ENCODE measurements at places on chromosomes 3 and 15.
A peak's percentile ranks its signal among the peaks of the same experiment; 100 is the strongest.

DNA sequence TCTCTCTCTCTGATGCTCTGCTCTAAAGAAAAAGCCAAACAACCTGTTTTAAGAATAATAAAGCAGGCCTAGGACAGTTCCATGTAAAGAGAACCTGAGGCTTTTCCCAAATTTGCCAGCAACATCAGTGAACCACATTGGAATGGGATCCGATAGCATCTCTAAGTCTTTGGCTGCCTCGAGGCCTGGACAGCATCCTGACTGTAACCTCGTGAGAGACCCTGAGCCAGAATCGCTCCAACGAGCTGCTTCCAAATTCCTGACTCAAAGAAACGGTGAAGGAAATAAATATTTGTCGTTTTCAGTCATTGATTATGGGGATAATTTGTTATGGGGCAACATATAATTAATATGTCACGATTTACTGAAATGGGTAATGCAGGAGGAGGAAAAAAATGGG is 1012.8 kb downstream of the ROBO2 start:
- DNase-seq: no peak

GRCh38 chr3:71640331-71640983 is 56.9 kb upstream of the FOXP1 start:
- DNase-seq: no peak

DNA sequence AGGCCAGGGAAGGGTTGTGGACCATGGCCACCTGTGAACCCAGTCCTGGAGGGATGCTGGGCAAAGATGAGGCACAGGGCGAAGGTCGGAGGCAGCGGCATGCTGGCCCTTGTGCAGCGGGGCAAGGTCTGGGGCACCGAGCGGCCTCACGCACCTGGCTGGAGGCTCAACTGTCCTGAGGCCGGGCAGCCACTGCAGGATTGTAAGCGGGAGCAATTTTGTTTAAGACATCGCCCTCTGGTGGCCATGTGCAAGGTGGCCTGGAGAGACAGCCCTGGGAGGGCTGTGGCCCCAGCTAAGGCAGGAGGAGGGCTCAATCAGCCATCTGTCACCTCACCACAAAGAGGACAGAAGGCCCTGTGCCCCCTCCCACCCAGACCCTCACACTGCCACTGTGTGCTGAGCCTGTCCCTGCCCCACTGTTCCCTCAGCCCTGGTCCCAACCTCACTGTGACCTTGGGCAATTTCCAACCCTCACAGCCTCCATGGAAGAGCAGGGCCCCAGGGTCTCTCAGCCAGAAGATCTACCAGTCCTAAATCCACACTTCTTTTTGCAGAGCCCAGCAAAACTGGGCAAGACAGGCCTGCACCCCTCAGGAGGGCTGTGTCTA is 46.2 kb downstream of the TPRA1 start:
- peak; percentile 67 for DNase-seq

DNA sequence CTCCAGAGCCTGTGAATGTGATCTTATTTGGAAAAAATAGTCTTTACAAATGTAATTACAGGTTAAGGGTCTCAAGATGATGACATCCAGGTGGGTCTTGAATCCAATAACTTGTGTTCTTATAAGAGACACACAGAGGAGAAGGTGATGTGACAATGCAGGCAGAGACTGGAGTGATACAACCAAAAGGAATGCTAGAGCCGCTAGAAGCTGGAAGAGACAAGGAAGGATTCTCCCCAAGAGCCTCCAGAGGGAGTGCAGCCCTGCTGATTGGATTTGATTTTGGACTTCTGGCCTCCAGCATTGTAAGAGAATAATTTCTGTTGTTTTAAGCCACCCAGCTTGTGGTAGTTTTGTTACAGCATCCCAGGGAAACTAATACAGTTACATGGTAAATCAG is 9.7 kb downstream of the MYH15 start:
- no peak for DNase-seq

- DNase-seq: no peak
Measured at GRCh38 chr15:68618394-68618793, 39.6 kb downstream of the CORO2B start.

- DNase-seq: no peak
Measured at GRCh38 chr3:123367467-123368154, 81.3 kb downstream of the ADCY5 start.

DNA sequence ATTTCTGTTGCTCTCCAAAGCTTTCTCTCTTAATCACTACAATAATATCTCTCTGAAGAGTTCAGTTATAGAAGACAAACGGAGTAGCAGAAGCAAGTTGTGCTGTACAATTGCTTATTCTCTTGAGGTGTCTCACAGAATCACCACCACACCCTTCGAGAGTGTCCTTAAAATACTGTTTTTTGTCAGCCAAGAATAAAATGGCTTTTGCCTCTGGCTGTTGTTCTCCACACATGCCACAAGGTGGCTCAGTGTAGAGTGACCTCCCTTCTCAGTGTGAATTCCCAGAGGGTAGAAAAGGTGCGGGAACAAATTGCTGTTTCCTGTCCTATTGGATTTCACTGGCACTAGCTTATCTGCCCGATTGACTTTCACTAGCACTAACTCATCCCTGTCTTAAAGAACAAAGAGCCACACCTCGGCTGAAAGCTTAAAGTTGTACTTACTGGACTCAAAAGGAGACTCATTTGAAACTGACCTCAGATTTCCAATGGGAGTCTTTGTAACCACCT is 134.2 kb upstream of the SATB1 start:
- DNase-seq: peak; percentile 39

DNA sequence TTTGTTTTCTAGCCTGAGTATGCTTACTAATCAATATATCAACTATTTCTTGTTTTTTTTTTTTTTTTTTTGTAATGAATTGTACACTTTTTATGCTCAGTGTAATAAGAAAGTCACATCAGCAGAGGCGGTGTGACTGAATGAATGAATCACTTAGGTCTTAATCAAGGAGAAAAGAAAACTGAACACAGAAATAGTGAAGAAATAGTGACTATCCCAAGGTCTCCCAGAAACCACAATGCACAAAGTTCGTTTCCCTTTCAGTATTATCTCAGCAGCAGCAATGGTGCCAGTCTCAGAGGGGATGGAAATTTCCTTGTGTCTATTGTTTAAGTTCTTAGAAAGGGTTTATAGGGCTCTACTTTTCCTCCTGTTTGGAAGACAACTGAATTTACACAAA is 80.7 kb downstream of the NR1I2 start:
- DNase-seq: no peak

DNA sequence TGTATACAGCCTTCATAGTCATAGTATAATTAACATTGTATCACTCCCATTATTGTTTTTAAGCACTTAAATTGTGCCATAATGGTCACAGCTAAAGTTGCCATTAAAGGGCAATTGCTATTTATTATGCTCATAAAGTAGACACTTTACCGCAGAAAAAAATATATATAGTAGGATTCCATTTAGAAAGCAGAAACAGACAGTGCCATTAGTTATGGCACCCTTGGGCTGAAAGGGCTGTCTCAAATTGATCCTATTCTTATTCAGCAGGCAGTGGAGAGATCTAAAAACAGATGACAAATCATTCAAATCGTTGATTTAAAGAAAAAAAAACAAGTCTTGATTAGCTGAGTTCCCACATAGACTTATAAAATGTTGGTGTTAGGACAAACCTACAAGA is 514.2 kb upstream of the ROBO2 start:
- DNase-seq: no peak

DNA sequence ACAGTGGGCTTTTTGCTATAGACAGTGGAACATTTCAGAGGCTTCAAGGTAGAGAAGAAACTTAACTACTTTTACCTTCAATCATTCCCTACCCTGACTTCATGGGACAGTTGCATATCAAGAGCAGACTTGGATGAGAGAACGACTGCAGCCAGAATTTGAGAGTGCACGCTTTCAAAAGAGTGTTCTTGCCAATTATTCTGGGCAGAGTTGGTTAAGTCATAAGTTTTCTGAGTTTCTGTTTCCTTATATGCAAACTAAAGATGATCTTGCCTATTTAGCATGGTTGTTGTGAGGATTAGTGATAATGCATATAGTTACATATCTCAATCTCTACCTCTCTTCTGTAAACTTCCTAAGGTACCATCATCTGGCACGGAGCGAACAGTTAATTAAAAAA is 7.6 kb downstream of the SLC9A9 start:
- DNase-seq: no peak

DNA sequence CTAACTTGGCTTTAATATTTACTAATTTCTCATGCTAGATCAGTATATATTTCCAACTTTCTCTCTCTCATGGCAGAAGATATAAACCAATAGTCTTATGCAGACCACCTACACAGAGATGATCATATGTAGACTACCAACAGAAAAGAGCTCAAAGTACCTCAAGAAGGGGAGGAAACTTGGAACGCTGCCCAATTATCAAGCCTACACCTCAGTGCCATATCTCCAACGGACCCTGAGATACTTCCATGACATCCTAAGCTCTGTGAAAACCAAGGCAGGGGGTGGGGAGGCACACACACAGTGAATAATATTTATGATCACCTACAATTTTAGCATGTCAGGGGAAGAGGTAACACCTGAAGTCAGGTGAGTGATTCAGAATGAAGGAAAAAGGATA is 100.6 kb downstream of the STAG1 start:
- no peak for DNase-seq

DNA sequence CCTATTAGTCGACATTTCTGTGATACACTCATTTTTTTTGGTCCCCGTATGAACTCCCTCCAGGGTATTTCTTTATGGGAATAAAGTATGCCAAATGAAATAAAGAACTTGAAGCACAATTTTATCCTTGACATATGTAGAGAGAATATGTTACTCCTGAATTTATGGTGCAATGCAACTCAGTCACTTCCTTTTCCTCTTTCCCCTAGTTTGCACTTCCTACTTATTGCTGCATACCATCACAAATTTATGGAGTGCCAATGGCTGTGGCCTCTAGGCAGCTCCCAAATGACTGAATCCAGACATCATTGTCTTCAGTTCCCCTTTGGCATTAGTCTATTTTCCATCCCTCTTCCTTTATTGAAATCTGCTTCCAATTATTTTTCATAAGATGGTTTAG is 403.5 kb downstream of the FHIT start:
- no peak for DNase-seq

- DNase-seq: no peak
Measured at GRCh38 chr15:69881766-69882165, 216.0 kb downstream of the TLE3 start.

DNA sequence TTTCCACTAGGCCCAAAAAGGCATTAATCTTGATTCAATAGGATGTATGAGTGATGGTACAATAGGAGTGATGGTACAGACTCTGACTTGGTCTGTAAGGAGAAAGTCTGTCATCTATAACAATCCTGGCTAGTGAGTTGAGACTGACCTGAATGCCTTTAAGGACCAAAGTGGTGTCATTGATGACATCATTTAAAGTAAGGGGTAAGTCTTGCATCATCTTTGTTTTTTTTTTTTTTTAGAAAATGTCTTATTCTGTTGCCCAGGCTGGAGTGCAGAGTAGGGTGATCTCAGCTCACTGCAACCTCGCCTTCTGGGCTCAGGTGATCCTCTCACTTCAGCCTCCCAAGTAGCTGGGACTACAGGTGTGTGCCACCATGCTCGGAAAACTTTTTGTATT is 5.6 kb upstream of the TMEM45A start:
- DNase-seq: no peak

- no peak for DNase-seq
Measured at GRCh38 chr3:76976996-76977395, 62.9 kb upstream of the ROBO2 start.

DNA sequence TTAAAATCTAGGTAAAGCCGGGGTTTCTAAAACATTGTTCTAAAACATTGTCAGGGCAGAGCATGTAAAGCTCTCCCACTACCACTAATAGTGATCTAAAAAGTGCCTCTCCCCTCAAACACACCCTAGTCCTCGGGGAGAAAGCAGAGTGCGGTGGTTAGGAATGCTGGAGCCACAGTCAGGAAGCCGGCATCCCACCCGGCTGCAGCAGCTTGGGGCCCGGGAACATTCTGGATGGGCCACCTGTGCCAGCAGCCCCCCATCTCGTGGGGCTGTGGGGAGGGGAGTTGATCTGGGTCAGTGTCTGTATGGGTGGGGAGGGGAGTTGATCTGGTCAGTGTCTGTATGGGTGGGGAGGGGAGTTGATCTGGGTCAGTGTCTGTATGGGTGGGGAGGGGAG is 176.9 kb downstream of the APBA2 start:
- DNase-seq: no peak

DNA sequence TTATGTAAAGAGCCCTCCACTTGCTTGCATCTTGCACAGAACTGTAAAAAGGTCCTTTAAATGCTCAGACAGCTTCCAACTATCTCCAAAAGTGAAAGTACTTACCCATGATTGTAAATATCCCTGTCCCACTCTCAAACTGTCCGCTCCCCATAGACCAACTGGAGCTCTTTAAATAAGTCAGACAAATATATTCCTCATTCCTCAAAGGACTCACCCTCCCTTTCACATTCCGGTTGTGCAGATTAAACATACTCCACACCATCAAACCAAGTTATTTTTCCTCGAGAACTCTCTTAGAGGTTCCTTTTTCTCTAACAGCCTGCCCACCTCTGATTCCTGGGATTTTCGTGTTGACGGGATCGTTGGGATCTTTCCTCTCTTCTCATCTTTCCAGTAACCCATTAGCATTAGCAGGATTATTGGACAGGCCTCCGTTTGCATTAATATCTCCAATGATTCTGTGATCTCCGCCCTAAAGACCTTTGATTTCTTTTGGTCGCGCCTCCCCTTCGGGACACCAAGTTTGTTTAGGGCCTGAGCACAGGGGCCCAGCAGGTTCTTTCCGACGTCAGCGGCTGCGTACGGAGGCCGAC is 763 bp downstream of the GOLGB1 start:
- peak; percentile 14 for DNase-seq

- no peak for DNase-seq
Measured at GRCh38 chr3:81549831-81550230, 211.6 kb downstream of the GBE1 start.

DNA sequence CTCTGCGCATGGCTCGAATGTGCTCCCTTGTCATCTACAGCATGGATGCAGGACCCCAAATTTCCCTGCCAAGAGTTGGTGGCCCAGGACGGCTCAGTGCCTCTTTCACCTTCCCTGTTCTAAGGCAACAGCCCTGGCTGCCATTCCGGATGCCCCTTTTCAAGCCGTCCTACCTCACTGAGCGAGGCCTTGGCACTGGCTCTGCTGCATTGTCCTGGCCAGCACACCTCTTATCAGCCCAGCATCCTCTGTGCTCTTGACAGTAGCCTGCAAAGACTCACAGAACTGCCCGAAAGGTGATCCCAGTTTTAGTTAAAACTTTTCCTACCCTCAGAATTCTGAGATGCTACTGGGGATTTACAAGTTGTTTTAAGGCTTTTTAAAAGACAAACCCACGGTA is 122.0 kb downstream of the MECOM start:
- DNase-seq: no peak

GRCh38 chr3:128273841-128274573 is 120.7 kb downstream of the EEFSEC start:
- no peak for DNase-seq

- DNase-seq: no peak
Measured at GRCh38 chr15:91116113-91117067, 16.3 kb downstream of the SV2B start.

GRCh38 chr15:99671926-99672635 is 61.2 kb downstream of the LYSMD4 start:
- DNase-seq: no peak

All from activated CD4-positive, alpha-beta T cell treated with anti-CD3 and anti-CD28 coated beads for 4 hours (primary cell).